Fibroblast of skin of scalp (primary cell): ENCODE measurements at places on chromosomes 6 and 20.

DNA sequence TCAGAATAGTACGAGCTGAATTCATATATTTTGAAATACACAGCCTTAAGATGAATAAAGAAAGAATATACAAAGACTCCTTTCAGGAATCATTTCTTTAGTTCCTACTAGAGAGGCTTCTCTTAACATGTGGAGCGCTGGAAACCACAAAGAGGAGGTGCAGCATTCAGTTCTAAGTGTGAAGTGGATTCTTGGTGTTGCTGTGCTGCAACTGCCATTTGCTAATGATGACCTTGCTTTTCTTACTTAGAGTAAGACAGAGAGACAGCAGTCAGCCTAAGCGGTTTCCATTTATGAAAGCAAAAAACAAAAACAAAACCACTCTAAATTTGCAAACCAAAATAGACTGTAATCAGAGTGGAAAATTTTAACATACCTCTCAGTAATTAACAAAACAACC lies 629.0 kb downstream of the EPHA7 start:
- DNase-seq, result no peak

GRCh38 chr20:5120185-5120476 lies 373 bp upstream of the PCNA start:
- no peak for DNase-seq

GRCh38 chr6:90444160-90444714 lies 142.6 kb downstream of the MAP3K7 start:
- DNase-seq, result no peak

- DNase-seq, result no peak
These were observed 29.4 kb downstream of the SDCBP2 start for GRCh38 chr20:1299522-1299921.

GRCh38 chr6:47420394-47421371 lies 56.9 kb upstream of the CD2AP start:
- no peak for DNase-seq

DNA sequence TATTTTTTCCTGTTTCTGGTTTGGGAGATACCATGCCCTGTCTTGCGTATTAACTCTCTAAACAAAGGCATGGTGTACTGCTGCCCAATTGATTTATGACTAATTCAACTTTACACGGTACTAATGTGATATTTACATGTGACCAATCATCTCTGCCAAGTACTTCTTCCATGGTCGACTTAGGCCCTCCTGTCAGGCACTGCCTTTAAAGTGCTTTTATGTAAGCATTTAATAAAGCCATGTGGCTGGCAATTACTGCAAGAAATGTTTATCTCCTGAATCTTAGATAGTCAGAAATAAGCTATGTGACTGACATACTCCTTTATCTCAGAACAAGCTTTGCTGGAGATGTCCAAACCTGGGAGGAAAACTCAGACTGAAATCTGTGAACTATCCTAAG lies 323.4 kb downstream of the BTBD3 start:
- no peak for DNase-seq

DNA sequence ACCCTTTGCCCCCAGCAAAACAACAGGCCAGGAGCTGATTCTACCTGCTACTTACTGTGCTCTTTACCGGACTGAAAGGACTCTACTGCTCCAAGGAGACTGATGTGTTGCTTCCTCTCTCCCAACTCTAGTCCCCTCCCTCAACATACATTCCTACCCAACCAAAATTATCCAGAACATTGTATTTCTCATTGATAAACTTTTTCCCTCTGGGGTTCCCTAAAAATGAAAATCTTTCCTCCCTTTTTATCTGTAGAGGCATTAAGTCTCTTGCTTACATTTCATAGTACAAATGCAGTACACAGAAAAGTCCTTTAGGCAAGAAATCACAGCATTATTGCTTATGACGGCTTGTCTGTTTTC lies 940 bp upstream of the HS3ST5 start:
- no peak for DNase-seq

DNA sequence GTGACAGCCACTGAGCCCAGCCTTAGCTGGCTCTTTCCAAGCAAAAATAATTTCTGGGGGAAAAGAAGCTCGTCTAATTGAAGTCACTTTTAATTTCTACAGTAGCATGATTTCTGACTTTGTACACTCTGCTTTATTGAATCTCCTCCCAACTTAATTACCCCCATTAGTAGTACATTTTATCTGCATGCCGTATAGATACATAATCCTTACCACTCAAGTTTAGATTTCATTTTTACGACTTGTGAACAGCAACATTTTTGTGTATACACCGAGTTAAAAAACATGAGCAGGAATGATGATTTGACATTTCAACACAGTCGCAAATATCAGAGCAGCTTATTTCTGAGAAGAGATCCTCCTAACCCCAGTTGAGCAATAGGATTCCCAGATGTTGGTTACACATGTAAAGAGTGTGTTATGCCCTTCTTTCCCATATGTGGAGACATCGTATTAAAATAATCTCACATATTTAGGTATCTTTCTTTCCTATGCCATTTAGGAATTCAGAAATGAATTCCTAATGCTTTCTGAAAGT lies 127.3 kb upstream of the MTHFD1L start:
- no peak for DNase-seq

- DNase-seq, result no peak
These were observed 149.5 kb upstream of the NEDD9 start for GRCh38 chr6:11381801-11382513.

DNA sequence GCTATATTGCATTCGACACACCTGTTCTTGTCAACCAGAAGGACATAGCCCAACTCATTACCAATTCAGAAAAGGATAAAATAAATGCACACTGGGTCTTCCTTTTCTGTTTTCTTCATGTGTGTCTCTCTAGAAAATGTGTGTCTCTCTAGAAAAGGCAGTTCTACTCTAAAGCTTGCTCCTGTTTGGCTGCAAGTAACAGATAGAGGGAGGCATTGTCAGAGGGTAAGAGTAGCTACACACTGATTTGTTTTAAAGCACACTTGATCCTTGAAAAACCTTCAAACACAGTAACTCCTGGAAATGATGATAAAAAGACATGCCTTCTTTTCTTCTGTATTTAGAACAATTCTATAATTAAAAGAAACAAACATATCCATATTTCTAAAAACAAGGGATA lies 21.3 kb downstream of the GRM1 start:
- no peak for DNase-seq

DNA sequence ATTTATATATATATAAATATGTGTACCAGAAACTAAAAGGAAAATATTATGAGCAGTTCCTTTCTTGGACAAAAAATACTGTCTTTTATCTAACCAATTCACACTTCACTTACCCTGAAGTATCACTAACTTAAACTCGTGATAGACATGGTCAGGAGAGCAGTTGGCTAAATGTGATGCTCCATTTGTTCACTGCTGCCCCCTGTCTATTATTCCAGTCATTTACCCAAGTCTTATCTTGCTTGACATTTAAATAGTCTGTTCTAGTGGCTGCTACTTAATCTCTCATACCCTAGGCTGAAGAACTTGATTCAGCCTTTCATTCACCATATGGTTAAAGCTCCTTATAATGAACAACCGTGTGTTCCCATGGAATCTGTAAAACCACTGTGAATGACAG lies 789.6 kb upstream of the EYS start:
- DNase-seq, result peak; percentile 8

GRCh38 chr6:15929685-15930084 lies 199.2 kb upstream of the MYLIP start:
- no peak for DNase-seq

GRCh38 chr6:130473886-130474285 lies 108.1 kb downstream of the TMEM200A start:
- DNase-seq, result peak; percentile 53

- DNase-seq, result no peak
These were observed 74.0 kb upstream of the TOP1 start for GRCh38 chr20:40954521-40955165.

- no peak for DNase-seq
These were observed 543.6 kb downstream of the GRIK2 start for GRCh38 chr6:101937108-101937507.

- DNase-seq, result peak; percentile 55
These were observed 486.3 kb upstream of the MARCKS start for GRCh38 chr6:113370508-113371502.

DNA sequence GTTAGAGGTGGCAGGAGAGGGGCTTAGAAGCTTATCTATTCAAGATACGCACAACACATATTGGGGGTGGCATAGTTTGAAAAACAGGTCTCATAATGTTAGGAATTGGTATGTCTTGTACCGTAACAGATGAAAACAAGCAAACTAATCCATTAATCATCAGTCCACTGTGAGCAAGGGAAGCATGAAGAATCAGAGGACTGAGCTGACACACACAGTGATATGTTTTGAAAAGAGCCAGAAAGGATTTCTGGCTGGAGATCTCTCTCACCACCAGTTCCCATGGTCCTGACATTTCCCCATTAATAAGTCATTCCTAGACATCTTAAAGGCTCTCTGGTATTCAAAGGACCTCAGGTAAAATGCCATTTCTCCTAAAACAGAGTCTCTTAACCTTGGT lies 158.8 kb upstream of the PHACTR1 start:
- DNase-seq, result no peak

DNA sequence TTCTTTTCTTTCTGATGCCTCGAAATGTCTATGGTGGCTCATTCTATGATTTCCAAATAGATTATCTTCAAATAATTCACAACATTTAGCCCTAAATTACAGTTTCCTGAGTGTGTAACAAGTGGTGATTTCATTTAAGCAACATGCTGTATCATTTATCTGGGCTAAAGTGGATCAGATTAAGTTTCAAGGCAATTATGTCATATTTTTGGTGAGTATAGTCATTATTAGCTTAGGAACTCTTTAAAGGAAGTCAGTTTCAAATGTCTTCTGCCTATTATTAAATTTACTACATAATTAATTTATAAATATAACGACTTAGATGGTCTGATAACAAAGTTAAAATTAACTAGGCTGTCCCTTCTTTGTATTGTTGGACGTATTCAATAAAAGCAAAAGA lies 847.9 kb upstream of the FLRT3 start:
- DNase-seq, result no peak

DNA sequence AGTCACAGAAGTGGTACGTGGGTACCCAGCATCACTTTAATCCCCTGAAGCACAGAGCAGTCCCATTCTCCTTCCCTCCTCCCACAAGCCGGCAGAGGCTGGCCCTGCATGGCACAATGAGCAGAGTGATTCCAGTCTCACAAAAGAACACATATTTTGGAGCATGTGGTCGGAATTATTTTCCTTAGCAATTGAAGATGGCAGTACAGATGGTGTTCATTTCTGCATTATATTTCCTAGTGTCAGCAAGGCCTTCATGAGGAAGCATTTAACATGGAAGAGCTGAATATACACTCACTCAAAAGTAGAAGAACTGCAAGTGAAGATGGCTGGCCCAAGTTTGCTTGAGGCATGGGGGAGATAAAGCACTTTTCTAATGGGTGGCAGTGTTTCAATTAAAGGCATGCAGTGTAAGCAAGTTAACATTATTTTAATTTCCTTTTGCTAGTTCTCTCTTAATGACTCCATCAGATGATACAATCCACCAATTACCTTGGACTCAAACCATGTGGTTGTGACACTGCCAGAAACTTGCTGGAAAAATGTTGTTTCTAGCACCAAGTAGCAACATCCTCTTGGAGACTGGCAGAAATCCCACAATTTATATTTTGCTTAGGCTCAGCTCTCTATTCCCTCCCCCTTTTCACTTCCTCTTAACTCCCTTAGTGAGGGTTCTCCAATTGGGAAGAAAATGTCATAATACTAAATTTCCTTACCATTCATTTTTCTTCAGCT lies 74.4 kb downstream of the ARHGAP18 start:
- DNase-seq, result peak; percentile 83

GRCh38 chr20:5109276-5109675 lies 10.5 kb downstream of the PCNA start:
- no peak for DNase-seq

DNA sequence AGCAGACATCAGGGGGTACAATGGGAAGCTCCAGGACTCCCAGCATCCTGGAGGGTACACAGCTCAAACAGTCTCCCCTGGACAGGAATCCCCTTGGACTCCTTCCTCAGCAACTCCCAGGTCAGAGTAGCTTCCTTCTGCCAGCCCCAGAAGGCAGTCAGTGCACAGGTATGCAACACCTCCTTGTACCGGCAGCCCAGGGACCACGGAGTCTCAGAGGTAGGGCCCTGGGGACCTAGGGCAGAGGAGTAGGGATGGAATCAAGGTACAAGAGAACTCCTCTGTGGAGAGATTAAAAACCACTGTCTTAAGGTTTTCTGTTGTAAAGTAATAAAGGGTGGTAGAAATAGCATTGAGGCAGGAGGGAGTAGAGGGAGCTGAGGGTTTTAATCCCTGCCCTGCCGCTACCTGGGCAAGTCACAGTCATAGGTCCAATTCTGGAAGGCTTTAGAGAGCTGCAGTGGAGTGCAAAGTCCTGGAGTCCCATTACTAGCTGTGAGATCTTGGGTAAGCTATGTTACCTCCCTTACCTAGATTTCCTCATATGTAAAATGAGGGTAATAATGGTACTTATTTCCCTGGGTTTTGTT lies 7.5 kb downstream of the TP53TG5 start:
- DNase-seq, result no peak

- no peak for DNase-seq
These were observed 55.3 kb upstream of the SOX4 start for GRCh38 chr6:21538186-21538798.

GRCh38 chr6:14966906-14967711 lies 278.8 kb upstream of the JARID2 start:
- DNase-seq, result no peak

GRCh38 chr6:43972913-43973300 lies 154.3 kb downstream of the MRPL14 start:
- DNase-seq, result peak; percentile 90

GRCh38 chr6:43708860-43709653 lies 21.5 kb upstream of the MRPS18A start:
- peak; percentile 50 for DNase-seq

- no peak for DNase-seq
These were observed 137.7 kb upstream of the DEFB112 start for GRCh38 chr6:50187351-50187921.

GRCh38 chr20:57408131-57408530 lies 16.9 kb downstream of the RBM38 start:
- no peak for DNase-seq

DNA sequence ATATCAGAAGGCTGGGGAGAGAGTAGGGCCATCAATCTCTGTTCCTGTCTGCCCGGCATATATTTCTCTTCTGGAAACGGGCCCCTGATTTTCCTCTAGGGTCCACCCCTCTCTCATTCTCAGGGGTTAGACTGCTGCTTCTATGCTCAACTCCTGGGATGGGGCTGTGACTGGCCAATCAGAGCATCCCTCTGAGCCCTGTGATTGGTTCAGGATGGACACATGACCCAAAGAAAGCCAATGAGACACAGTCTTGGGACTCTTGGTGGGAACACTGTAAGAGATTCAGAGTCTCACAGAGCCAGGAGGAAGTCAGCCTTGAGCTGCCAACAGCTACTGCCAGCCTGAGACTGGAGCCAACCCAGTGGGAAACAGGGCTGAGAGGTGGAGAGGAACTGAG lies 31.0 kb upstream of the KCNB1 start:
- no peak for DNase-seq

- DNase-seq, result no peak
These were observed 135.6 kb upstream of the HDGFL1 start for GRCh38 chr6:22433745-22434144.

GRCh38 chr20:24660651-24661050 lies 191.2 kb downstream of the SYNDIG1 start:
- DNase-seq, result no peak
